IPS DF 6.9 (cell line): ENCODE measurements at places on chromosomes 2 and 18.

DNA sequence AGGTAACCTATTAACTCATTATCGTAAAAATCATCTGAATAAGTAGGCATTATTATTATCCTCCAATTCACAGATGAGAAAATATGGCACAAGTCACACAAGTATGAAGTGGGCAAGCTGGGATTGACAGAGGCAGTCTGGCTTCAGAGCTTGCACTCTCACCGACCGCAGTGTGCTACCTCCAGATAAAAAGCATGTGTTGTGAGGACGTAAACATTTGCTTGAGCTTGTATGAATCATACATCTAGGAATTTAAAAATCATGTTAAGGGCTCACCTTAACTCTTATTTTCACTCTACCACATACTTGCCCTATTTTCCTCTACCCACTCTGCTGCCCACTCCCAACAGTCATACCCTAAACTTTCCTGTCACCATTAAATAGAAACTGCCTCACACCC lies 65.3 kb upstream of the AMMECR1L start:
- no peak for DNase-seq

GRCh38 chr18:62844850-62845643 lies 129.7 kb downstream of the PHLPP1 start:
- DNase-seq: no peak

- DNase-seq: no peak
Measured at GRCh38 chr2:23453836-23454460, 69.0 kb downstream of the KLHL29 start.

DNA sequence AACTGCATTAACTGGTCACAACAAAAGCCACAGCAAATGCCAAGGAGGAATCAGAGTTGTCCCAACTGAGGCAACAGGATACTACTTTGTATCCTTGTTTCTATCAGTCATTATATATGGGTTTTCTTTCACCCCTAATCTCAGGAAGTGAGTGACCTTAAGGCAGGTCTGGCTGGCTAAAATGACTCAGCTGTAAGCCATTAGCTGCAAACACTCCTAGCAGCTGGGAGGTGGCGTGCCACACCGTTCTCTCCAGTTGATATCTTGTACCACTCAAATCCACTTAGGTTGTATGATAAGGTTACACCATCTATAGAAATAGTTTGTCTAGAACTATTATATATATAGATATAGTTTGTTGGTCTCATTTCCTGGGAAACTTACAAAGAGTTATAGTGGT lies 171.1 kb upstream of the MC4R start:
- no peak for DNase-seq

DNA sequence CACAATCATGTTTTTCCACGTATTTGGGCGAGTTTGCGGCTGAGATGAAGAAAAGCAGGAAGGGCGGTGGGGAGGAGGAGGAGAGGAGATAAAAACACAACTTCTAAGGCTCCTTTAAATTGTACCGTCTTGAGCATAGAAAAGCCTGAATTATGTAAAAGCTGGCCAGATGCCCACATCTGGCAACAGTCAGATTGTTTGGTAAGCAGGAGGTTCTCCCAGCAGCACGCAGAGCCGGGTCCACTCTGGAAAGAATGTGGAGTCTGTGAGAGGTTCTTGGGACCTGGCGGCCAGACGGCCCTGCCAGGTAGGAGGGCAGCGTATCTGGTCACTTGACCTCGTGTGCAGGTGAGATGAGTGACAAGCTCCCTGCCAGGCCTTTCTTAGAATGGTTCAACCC lies 215.3 kb upstream of the APCDD1 start:
- DNase-seq: no peak
